ENCODE measurements at places on chromosomes 3 and 15. TPM values are rescaled to one million over a fixed set of nuclear protein-coding genes. Genes with fewer than 3 reads are reported as not detected.

- no peak for DNase-seq
Measured at GRCh38 chr15:64483749-64484148, 23.4 kb downstream of the ZNF609 start.

DNA sequence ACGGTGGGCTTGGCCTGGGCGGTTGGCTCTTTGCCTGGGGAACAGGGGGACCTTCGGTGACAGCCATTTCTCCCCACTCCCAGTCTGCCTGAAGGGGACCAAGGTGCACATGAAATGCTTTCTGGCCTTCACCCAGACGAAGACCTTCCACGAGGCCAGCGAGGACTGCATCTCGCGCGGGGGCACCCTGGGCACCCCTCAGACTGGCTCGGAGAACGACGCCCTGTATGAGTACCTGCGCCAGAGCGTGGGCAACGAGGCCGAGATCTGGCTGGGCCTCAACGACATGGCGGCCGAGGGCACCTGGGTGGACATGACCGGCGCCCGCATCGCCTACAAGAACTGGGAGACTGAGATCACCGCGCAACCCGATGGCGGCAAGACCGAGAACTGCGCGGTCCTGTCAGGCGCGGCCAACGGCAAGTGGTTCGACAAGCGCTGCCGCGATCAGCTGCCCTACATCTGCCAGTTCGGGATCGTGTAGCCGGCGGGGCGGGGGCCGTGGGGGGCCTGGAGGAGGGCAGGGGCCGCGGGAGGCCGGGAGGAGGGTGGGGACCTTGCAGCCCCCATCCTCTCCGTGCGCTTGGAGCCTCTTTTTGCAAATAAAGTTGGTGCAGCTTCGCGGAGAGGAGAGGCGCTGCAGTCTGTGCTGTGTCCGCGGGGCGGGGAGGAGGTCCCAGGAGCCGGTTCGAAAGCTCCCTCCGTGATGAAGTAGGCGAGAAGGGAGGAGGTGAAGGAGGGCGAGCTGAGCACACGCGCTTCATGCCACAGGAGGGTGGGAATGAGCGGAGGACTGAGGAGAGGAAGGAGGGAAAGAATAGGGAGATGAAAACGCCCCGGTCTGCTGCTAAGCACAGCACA lies 9.6 kb downstream of the CLEC3B start:
- no peak for DNase-seq

DNA sequence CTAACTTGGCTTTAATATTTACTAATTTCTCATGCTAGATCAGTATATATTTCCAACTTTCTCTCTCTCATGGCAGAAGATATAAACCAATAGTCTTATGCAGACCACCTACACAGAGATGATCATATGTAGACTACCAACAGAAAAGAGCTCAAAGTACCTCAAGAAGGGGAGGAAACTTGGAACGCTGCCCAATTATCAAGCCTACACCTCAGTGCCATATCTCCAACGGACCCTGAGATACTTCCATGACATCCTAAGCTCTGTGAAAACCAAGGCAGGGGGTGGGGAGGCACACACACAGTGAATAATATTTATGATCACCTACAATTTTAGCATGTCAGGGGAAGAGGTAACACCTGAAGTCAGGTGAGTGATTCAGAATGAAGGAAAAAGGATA lies 100.6 kb downstream of the STAG1 start:
- DNase-seq: no peak

- DNase-seq: no peak
Measured at GRCh38 chr15:82968066-82968465, 15.5 kb upstream of the HOMER2 start.

GRCh38 chr3:140198242-140198641 lies 263.3 kb downstream of the CLSTN2 start:
- no peak for DNase-seq

DNA sequence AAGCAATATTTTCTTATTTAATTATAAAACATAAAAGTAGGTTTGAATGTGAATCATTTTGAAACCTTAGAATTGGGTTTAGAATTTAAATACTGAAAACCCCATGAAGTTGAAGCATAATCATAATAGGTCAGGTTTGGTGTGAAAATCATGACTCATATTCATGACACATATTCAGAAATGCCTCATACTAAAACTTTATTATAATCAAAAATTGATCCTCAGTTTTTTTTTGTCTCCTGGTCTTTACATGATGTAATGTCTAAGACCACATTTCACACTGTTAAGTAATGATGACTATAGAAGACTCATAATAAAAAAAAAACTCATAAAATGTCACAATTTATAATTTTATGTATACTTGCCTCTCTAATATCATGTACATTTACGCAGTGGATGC lies 190.4 kb downstream of the FOXP1 start:
- peak; percentile 45 for DNase-seq

GRCh38 chr3:133277813-133278212 lies 122.0 kb upstream of the BFSP2 start:
- no peak for DNase-seq

DNA sequence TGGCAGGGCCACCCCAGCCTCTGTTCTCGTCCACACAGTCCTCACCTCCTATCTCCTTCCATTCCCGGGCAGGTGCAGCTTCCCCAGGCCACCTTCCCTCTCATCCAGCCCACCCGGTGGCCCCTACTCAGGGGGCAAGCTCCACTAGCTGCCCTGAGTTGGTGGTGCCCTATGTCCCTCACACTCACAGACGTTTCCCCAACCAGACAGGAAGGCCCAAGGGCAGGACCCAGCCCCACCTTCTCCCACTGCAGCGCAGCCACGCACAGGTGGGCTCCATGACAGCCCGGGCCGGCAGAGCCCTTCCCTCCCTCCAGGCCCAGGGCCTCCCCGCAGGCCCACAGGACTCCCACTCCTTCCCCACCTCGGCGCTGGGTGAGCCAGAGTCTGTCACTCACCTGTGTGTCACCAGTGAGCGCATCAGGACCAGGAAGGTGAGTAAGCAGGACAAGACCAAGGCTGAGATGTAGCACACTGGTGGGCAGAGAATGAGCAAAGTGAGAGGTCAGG lies 11.1 kb downstream of the ISLR start:
- no peak for DNase-seq

GRCh38 chr3:18288243-18288642 lies 136.9 kb downstream of the SATB1 start:
- DNase-seq: no peak

- DNase-seq: no peak
Measured at GRCh38 chr3:46202535-46202934, 5.6 kb downstream of the CCR1 start.

GRCh38 chr3:2872884-2873283 lies 237.3 kb downstream of the IL5RA start:
- DNase-seq: no peak

GRCh38 chr3:151816091-151816604 lies 2.2 kb downstream of the AADAC start:
- no peak for DNase-seq

Gene ACVR2B
- total RNA-seq: 3.6 TPM

Gene AADACL2
- not detected for total RNA-seq

Gene APOD
- not detected for total RNA-seq

Gene ACKR4
- total RNA-seq: 0.16 TPM

Gene ARL8B
- 48.5 TPM for total RNA-seq

Gene C3orf22
- total RNA-seq: not detected

Gene COPG1
- 77.7 TPM for total RNA-seq

All from CD4-positive, alpha-beta T cell (primary cell).